ENCODE measurements at places on chromosomes 2 and 18. TPM values are rescaled to one million over a fixed set of nuclear protein-coding genes. Genes with fewer than 3 reads are reported as not detected.

- DNase-seq = peak; percentile 79
Observed at GRCh38 chr2:174682578-174683391, 81.5 kb downstream of the CHRNA1 start.

DNA sequence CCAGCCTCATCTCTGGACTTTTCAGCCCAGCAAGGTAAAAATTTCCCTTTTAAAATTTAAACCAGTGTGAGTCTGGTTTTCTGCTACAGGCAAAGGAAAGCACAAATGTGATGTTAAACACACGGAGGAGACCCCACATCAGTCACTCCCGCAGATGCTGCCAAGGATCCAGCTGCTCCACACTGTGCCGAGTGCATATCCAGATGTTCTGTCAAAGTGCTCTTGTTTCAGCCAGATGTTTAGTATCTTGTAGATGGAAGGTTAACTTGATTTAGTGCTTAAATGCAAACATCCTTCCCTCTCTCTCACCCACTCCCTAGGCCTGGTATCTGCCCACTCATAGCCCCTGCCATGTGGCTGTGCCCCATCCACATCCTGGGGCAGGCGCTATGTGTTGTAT is 15.8 kb upstream of the ATOH8 start:
- no peak for DNase-seq

- DNase-seq = no peak
Observed at GRCh38 chr2:239381709-239382134, 19.1 kb downstream of the HDAC4 start.

The LYG1 gene
- total RNA-seq = 0.37 TPM

The COL4A4 gene
- total RNA-seq = not detected

DNA sequence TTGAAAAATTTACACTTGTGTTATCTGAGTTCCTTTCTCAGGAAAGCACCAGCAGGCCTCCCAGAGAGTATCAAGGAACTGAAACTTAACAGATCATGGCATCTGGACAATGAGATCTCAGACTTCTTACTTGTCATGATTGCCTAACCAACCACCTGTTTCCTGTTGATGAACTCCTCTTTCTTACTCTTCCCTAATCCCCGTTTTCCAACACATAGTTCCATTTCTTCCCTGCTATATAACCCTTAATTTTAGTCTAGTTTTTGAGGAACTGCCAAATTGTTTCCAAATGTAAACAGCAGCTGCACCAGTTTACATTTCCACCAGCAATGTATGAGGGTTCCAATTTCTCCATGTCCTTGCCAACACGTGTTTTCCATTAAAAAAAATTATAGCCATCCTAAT is 6.1 kb upstream of the FAM171B start:
- no peak for DNase-seq

GRCh38 chr2:138777996-138778395 is 2.2 kb downstream of the NXPH2 start:
- peak; percentile 78 for DNase-seq

- DNase-seq = no peak
Observed at GRCh38 chr2:173750353-173750801, 214.8 kb downstream of the SP3 start.

DNA sequence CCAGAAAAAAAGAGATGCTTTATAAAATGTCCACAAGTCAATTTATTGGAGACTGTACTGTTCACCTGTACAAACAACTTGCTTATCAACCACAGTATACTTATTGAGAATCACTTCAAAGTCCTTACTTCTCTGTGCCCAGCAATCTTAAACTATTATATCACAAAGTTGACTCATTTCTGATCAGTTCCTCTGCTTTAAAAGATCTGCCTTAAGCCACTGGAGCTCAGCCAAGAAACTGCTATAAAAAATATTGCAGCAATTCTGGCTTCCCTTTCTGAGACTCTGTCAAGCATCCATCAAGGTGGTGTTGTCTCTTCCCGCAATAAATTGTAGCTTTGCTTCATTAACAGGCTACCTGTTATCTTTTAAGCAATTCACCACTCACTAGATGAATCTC is 375.2 kb upstream of the SPHKAP start:
- DNase-seq = no peak

GRCh38 chr2:201883606-201884369 is 77.5 kb downstream of the CDK15 start:
- DNase-seq = no peak

- peak; percentile 99 for DNase-seq
Observed at GRCh38 chr2:27489498-27490397, at the start of gene IFT172. TSS of gene IFT172 (minus strand) at chr2:27489743. CDS start at chr2:27489653, 90 bp downstream.

The IL1B gene
- total RNA-seq = 4.2 TPM

DNA sequence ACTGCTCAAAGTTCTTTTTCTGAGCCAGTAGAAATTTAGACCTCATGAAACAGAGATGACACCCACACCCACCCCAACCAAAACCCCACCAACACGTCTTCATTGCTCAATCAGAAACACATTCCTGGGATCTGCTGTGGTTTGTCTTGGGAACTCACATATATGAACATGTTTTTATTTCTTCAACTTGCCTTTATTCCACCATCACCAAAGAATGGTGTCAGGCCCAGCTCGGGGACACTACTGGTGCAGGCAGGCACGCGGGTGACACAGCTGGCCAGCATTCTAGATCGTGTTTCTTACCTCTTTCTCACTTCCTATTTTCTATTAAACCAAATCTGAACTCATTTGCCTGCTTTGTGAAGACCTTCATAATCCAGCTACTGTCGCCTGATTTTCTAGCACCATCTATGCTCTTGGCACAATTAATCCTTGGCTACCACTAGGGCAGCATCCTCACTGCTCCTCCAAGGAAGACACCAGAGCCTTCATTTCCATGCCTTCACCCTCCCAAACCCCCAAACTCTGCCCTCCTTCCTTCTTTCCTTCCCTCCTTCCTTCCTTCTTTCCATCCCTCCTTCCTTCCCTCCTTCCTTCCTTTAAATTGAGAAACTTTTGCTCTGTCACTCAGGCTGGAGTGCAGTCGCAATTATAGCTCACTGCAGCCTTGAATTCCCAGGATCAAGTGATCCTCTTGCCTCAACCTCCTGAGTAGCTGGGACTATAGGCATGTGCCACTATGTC is 157.1 kb downstream of the BCL2 start:
- DNase-seq = no peak

DNA sequence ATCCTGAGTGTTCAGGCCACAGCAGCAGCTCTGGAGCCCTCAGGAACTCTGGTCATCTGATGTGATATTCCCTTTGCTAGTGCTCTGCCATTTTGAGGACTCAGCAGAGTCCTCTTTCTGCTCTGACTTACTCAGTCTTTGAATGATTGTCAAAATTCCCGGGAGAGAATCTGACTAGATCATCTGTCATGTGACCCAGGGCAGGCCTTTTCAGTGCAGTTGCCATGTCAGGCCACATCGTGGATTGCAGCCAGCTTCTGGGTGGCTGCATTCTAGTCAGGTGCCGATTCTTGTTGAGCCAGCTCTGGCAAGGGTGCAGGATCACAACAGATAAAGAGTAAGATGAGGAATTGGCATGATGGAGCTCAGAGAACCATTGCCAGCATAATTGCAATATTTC is 795.6 kb downstream of the CPS1 start:
- no peak for DNase-seq

The POTEI gene
- not detected for total RNA-seq

DNA sequence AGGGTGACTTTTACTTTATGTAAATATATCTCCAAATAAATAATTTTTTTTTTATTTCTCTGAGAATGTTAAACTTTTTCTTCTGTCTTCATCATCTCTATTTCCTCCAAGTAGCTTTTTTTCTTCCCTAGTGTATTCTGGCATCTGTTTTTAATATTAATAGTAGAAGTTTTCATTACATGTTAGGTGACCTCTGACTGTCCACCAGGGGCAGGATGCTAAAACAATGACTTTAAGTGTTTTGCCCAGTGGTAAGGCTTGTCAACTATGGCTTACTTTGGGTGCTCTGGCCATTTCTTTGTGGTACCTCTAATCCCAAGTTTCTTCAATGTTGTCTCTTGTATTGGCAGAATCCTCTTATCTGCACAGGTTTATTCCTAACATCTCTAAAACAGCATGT is 127.1 kb downstream of the SRBD1 start:
- no peak for DNase-seq

- no peak for DNase-seq
Observed at GRCh38 chr2:143399631-143400069, 270.4 kb downstream of the ARHGAP15 start.

GRCh38 chr2:161379740-161380139 is 36.4 kb upstream of the TBR1 start:
- no peak for DNase-seq

DNA sequence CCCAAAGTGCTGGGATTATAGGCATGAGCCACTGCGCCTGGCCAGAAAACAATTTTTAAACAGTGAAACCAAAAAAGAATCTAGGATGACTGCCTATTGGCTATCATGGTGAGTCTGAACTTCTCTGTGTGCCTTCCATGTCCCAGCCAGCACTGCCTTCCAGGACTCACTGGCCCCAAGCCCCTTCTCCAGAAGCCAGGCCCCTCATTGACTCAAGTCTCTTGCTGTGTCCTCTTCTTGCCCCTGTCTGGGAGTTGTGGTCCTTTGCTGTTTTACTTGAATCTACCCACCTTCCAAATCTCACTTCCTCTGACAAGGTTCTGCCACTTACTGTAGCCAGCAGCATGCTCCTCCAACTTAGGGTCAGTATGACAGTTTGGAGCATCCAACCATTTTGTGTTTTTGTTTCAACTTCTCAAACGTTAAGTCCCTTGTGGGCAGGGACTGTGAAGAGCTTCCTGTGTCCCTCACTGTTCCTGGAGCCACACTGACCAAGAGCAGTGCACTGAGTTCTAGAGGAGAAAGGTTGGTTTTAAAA is 41.7 kb downstream of the ST3GAL5 start:
- no peak for DNase-seq

The ASPRV1 gene
- not detected for total RNA-seq

The PDCD1 gene
- not detected for total RNA-seq

The FER1L5 gene
- not detected for total RNA-seq

The NFE2L2 gene
- total RNA-seq = 65.8 TPM

The SNTG2 gene
- total RNA-seq = 8.7 TPM

GRCh38 chr2:95075440-95076132 is 46.0 kb downstream of the MRPS5 start:
- no peak for DNase-seq

DNA sequence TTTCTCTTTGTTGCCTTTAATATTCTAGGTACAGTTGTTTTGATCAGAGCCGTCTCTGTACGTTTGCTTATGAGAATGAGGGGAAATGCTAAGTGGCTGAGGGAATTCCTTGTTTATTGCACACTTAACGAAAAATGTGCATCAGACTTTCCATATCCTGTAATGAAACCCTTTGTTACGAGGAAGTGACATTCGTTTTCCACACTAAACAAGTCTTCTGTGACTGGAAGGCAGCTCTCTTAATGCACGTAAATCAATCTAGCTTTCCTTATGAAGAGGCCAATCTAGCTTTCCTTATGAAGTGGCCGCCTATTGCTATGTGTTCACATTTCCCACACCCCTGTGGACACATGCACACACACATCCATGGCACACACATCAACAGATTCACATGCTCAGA is 186.2 kb downstream of the SNTG2 start:
- DNase-seq = no peak

The LOXHD1 gene
- total RNA-seq = not detected

The LYG2 gene
- total RNA-seq = not detected

The SPATA3 gene
- total RNA-seq = not detected

The KCNE4 gene
- 3.1 TPM for total RNA-seq

- DNase-seq = no peak
Observed at GRCh38 chr2:186560254-186560653, 29.6 kb upstream of the ITGAV start.

GRCh38 chr2:168363347-168364092 is 92.6 kb upstream of the CERS6 start:
- no peak for DNase-seq

The PID1 gene
- 2.1 TPM for total RNA-seq

The PCARE gene
- not detected for total RNA-seq

DNA sequence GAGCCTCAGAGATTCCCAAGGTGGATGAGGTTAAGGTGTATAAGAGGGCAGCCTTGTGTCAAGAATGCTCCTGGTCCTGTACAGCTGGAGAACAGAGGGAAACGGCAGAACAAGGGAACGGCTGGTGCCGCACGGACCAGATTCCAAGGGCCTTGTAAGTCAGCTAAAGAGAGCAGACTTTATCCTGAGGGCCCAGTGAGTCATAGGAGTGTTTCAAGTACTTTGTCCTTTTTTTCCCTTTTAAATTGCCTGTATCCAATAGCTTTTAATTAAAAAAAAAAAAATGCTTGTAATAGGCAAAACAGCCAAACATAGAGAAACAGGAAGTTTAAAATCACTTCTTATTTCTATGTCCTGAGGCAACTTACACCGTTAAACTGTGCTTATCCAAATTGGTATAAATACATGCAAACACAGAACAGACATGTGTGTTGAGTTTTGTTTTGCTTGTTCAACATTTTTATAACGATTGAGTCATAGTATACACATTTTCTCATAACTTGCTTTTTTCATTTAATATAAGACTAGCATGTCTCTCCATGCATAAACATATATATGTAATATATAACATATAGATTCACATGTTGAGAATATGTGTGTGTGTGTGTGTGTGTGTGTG is 42.1 kb upstream of the EVA1A start:
- DNase-seq = peak; percentile 85

The CDKL4 gene
- 0.34 TPM for total RNA-seq

GRCh38 chr18:26073758-26074157 is 16.7 kb downstream of the SS18 start:
- no peak for DNase-seq

- no peak for DNase-seq
Observed at GRCh38 chr2:15944325-15945017, 4.1 kb downstream of the MYCN start.

DNA sequence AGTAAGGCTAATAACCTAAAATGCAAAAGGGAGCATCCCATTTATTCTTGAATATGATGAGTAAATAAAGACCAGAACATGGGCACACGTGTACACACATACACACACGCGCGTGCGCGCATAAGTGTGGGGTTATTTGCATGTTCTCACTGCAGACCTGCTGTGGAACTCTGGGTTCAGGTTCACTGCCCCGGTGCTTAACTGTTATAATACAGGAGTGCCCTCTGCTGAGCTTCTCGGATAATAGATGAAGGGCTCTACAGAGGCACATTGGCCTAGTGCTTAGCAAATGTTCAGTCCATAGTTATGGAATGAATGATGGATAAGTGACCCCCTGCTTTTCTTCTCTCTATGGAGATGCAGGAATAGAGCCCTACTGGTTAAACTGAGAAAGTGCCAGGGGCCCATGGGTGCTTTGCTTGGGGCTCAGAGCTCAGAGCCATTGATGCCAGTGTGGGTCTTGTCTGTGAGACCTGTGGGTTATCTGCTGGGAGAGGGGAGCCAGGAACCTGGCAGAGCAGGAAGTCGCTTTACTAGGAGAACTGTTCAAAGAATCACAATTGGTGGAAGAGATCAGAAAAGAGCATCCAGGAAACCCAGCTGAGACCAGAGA is 3.6 kb upstream of the ARL4C start:
- peak; percentile 61 for DNase-seq

- DNase-seq = no peak
Observed at GRCh38 chr2:219893541-219893940, 266.1 kb downstream of the SLC4A3 start.

- DNase-seq = no peak
Observed at GRCh38 chr2:189835855-189836558, 51.8 kb downstream of the PMS1 start.

- no peak for DNase-seq
Observed at GRCh38 chr2:170461889-170462288, 253.2 kb upstream of the SP5 start.

The DNAJB2 gene
- total RNA-seq = 57.8 TPM

GRCh38 chr18:26317398-26317797 is 91.2 kb downstream of the TAF4B start:
- DNase-seq = peak; percentile 12

- no peak for DNase-seq
Observed at GRCh38 chr2:9143264-9143815, 63.3 kb upstream of the ASAP2 start.

All from SJSA1 (cell line).